SK-N-MC (cell line): ENCODE measurements at places on chromosomes 3 and 15.

GRCh38 chr15:65884511-65884910, 15.2 kb downstream of the RAB11A start:
- DNase-seq: no peak

GRCh38 chr15:75455982-75456531, 4.6 kb upstream of the SIN3A start:
- no peak for DNase-seq

DNA sequence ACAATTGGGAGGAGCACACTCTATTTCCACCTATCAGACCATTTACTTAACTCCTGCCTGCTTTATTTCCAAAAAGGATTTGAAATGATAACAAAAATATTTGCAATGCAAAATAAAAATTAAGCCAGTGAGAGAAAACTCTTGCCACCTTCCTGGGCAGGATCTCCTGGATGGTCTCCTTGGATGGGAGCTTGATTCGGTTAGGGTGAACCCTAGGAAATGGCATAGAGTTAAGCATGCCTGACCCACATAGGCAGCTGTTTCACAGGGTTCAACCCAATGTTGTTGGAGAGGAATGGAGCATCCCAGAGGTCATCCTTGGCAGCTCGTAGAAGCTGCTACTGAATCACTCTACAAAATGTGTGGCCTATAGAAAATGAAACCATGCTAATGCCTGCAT, 83.8 kb downstream of the TGFBR2 start:
- DNase-seq: no peak

DNA sequence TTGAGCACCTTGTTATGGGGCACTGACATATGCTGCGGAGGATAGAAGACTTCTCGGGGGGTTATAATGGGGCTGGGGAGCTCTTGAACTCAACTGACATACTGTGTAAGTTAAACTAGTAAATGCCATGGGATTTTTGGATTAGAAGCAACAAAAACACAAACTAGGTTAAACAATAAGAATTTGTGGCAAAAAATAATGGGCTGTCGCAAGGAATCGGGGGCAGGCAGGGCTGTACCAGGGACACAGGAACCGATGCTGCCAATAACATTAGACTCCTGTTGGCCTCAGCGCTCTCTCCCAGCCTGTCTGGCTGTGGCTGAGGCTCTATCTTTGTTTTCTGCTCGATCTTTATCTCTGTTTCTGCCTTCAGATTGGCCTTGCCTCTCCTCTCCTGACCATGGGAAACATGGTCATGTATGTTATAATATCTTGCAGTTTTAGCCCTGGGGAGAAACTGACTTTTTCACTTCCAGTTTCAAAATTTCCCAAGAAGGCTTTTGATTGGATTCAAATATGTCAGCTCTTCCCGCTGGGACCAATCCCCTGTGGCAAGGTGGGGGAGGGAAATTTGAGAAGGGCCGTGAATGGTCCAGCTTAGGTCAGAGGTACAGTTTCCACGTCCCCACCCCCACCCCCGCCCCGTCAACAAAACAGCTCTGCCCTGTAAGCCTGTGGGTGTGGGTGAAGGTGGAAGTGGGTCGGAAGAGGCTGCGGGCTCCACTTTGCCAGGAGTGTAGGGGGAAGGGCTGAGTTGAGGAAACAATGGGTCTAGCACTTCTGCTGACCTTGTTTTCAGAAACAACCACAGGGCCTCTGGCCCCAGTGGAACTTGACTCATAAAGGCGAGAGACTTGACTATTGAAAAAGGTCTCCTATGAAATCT, 161.1 kb upstream of the TBL1XR1 start:
- DNase-seq: no peak

DNA sequence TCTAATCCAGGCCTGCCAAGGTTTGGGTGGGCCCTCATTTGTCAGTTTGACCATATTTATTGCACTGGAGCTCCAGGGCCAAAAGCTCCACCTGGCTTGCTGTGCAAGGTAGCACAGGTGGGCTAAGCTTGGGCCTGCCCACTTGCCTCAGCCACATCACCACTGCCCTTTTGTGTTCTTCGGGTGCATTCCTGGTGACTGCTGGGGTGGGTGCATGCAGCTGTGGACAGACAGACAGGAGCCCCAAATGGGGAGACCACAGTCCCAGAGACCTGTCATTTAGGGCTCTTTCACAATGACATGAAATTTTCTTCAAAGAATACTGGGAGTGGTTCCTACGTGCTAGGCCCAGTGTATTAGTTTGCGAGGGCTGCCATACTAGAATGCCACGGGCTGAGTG, 2.7 kb downstream of the MESP2 start:
- no peak for DNase-seq

- no peak for DNase-seq
Measured at GRCh38 chr3:112539825-112540650, 21.7 kb downstream of the ATG3 start.

DNA sequence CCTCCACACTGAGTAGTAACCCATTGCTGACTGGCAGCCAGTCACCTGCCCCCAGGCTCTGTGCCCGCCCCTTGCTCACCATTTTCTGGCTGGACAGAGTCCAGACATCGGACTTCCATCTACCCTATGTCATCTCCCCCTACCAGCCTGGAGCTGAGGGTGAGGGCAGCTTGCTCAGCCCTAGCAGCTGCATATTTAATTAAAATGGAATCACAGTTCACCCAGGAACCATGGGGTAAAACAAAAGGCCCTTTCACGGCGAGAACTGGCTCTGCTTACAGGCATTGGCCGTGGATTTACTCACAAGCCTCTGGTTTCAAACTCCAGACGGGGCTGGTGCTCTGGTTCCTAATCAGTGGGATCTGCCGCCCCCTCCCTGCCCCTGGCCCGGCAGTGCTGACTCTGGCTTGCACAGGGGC, 94.9 kb upstream of the ATP2B2 start:
- no peak for DNase-seq
